ENCODE measurements at places on chromosomes 4 and X.

DNA sequence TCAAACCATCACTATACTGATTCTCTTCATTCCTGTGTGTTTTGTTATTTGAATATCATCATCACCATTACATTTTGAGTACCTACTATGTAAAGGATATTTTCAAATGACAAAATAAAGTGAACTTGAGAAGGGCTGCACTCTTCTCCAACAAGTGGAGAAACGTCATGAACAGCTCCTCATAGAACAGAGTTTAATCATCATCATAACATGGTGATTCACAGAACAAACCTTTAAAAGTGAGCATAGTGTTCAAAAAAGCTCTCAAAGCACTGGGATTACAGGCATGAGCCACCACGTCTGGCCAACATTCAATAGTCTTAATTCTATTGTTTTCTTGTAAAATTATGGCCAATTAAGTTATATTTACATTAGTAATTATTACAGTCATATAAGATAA is 993.9 kb downstream of the PDHA2 start:
- DNase-seq: no peak

- no peak for DNase-seq
Observed at GRCh38 chr4:150325872-150326271, 247.6 kb downstream of the DCLK2 start.

DNA sequence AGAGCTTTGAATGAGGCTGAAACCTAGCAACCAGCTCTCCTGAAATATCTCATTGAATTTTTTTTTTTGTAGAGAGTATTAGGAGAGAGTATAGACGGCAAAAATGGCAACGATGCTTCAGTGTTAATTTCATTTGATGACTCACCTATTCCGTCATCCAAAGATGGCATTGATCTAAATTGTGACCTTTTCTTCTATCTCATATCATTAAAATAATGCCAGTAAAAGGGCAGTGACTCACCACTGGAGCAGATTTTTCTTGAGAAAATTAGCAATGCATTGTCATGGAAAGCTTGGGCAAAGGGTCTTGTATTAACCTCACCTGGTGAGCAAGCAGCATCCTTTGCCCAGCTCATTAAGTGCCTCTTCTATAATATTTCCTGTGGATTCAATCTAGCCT is 19.6 kb downstream of the VMA21 start:
- no peak for DNase-seq

- DNase-seq: no peak
Observed at GRCh38 chrX:6448003-6448402, 86.9 kb downstream of the VCX3A start.

DNA sequence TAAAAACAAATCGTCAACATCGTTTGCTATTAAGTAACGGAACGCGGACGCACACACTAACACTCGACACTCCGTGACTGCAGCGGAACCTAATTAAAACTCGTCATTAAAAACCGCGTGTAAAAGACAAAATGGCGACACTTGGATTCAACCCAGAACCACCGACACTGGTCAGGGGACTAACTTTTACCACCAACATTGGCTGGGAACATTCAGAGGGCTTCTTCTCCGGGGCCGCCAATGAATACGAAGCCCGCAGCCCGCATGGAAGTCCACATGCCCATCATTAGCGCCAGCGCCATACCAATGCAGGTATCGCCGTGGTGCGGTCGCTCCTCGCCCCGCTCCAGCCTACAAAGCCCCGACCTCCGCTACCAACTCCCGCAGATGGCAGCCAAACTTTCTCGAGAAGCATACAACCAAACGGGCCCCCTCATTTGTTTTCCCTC is 498 bp downstream of the RBMX start:
- peak; percentile 21 for DNase-seq

- DNase-seq: no peak
Observed at GRCh38 chr4:8160233-8160560, 1.6 kb upstream of the ABLIM2 start.

DNA sequence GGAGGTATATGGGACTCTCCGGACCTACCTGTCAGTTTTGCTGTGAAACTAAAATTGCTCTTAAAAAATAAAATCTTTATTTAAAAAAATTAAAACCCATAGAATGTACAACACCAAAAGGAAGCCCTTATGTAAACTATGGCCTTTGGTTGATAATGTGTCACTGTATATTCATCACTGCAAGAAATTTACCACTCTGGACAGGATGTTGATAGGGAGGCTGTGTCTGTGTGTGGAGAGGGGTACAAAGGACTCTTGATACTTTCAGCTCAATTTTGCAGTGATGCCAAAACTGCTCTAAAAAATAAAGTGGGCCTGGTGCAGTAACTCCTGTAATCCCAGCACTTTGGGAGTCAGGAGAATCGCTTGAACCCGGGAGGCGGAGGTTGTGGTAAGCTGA is 2.9 kb upstream of the ZMYM3 start:
- DNase-seq: no peak

- no peak for DNase-seq
Observed at GRCh38 chr4:87570290-87570805, 38.0 kb upstream of the DSPP start.

DNA sequence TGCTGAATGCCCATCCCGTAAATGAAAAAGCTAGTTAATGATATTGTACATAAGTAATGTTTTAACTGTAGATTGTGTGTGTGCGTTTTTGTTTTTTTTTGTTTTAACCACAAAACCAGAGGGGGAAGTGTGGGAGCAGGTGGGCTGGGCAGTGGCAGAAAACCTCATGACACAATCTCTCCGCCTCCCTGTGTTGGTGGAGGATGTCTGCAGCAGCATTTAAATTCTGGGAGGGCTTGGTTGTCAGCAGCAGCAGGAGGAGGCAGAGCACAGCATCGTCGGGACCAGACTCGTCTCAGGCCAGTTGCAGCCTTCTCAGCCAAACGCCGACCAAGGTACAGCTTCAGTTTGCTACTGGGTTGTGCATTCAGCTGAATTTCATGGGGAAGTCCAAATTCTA is at the start of gene SPP1:
Gene SPP1, plus strand, starts transcription at position 249 of the 400 bp plus-strand sequence. CDS start 1,182 bp downstream, outside the sequence.
- peak; percentile 44 for DNase-seq

DNA sequence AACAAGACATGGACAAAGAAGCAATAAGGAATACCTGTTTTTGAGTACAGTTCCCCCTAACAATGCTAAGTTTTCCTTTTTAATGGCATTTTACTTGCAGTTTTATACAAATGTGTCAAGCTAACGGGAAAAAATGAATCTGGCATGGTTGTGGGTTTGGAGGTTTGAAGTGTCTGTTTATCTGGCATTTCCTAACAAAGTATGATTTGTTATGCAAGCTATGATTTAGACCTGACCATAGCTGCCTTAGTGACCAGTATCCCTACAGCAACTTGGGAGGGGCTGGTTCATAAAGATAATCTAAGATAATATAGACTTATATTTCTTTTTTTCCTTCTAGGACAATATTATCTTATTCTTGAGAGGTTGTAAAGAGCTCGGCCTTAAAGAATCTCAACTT is 60.6 kb downstream of the LIMCH1 start:
- DNase-seq: no peak

DNA sequence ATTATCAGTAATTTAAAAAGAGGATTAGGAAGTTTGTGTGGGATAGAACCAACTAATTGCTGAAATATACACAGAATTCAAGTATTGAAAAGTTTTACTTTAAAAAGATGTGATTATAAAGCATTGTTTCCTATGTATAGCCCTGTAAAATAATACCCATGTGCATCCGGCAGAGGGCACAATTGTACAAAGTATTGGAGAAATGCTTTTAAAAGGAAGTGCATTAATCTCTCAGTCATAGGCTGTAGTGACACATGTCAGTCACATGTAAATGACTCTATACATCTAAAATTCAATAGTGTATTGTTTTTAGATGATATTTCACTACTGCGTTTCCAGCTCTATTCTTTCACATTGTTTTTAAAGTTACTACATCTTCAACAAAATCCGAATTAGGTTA is 9.7 kb upstream of the GEMIN8 start:
- DNase-seq: peak; percentile 8

GRCh38 chr4:79673898-79674297 is 265.9 kb upstream of the GK2 start:
- no peak for DNase-seq

GRCh38 chr4:26326791-26327190 is 6.0 kb downstream of the RBPJ start:
- DNase-seq: peak; percentile 88

DNA sequence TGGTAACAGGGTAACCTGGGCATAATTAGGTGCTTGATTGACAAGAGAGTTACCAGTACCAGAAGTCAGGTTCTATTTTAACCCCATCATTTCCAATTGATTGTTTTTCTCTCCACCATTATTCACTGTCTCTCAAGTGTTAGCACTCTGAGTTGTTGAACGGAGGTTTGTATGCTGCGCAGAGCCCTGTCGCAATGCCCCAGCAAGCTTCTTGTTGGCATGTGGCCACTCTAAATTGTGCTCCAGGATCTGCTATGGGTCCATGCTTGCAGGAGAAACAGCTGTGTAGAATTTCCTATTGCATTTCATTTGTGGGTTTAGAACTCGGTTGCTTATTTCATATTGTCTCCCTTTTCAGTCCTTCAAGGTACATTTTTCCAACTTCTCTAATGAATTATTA is 98.2 kb downstream of the KLHL8 start:
- DNase-seq: no peak

DNA sequence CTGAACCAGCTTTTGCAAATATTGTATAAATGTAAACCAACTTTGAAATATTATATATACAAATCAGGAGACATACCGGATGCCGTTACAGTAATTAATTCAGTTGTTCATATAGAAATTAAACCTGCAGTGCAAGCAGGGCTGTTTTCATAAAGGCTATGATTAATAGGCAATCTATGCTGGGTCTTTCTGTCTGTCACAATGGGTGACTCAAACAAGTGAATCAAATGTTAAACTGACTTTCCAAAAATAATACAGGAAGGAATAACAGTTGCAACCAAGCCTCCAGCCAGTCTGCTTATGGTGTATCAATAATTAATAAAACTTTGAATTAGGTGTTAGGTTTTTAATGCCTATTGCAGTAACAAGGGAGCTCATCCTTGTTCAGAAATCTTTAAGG is 43.9 kb downstream of the GABRB1 start:
- DNase-seq: peak; percentile 43
